ENCODE measurements at places on chromosomes 5 and 9. TPM values are rescaled to one million over a fixed set of nuclear protein-coding genes. Genes with fewer than 3 reads are reported as not detected.

GRCh38 chr9:117624106-117624505 is 80.1 kb upstream of the TLR4 start:
- DNase-seq, result no peak

DNA sequence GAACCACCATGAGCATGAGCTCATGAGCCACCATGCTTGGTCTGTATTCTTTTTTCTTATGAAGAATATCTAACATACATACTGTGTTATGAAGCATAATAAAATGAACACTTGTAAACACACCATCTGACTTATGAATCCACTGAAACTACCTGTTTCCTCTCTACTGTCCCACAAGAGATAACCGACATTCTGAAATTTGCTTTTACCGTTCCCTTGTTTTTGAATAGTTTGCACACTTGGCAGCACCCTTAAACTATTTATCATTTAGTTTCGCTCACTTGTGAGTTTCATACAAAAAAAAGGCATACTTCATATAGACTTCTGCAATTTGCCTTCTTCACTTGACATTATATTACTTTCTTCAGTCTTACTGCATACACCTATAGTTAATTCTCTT is 8.9 kb downstream of the LARS1 start:
- no peak for DNase-seq

GRCh38 chr9:35675204-35675603 is 1.5 kb downstream of the CA9 start:
- no peak for DNase-seq

DNA sequence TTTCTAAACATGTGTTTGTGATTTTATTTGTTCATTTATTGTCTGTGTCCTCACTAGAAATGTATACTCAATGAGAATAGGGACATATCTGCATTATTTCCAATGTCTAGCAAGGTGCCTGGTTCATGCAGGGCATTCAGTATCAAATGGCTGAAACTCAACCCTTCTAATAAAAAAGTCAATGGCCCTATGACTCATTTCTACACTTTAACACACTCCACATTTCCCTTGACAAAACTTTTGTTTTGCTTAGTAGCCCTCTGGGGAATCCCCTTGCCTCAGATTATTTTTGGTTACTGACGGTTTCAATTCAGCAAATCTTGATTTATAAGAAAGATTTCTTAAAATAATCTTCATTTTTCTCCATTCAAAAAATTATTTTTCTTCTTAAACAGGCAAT is 206.0 kb upstream of the DMRTA1 start:
- no peak for DNase-seq

GRCh38 chr5:5062525-5063302 is 77.4 kb upstream of the ADAMTS16 start:
- no peak for DNase-seq

DNA sequence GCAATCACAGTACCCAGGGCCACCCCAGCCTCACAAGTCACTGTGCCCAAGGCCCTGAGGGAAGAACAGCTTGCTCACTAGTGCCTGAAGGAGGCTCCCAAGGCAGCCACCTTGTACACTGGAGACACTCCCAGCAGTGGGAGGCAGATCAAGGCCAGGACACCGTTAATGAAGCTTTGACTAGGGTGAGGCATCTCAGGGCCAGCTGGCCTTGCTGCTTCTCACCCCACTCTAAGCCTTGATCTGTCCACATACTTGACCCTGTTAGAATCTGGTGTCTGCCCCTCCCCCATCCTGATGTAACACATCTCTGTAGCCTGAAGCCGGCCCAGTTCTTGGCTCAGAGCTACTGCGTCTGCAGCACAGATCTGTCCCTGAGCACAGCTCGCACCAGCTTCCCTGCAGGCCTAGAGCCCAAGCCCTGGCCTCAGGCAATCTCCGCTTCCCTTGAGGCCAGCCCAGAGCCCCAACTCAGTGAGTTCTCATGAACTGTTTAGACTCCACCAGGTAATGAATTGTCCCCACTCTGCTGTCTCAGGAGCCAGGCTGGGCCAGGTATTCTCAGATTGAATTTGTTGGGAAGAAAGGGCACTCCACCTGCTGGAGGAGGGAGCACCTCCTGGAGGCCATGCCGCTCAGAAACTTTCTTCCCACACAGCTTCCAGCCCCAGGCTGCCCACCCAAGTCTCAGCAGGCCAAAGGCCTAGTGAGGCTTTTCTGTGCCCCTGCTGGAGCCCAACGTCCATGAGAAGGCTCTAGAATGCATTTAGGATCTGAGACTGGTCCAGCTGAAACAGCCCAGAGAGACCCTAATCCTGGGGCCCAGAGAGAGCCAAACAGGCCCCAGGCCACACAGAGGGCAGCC is 13.4 kb upstream of the JADE2 start:
- DNase-seq, result peak; percentile 72

GRCh38 chr9:77469515-77470231 is 178.4 kb downstream of the GNA14 start:
- DNase-seq, result no peak

DNA sequence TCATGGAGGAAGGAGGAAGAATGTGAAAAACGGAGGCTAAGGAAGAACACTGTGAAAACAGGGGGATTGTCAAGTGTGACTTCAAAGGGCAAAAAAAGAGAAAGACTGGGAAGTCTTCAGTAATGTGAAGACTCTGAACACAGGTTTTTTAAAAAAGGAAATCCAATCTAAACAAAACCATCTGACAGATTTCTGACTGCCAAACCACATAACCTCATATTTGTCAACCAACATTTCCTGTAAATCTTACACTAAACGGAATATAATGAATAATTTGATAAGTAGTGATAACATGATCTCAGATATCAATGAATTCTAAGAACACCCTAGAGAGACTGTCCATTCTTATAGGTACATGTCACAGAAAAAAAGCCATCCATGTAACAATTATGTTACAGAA is 124.7 kb downstream of the FBN2 start:
- DNase-seq, result no peak

- DNase-seq, result no peak
Measured at GRCh38 chr5:57749396-57749795, 266.8 kb upstream of the ACTBL2 start.

GRCh38 chr9:20823051-20823450 is 139.0 kb downstream of the FOCAD start:
- no peak for DNase-seq

DNA sequence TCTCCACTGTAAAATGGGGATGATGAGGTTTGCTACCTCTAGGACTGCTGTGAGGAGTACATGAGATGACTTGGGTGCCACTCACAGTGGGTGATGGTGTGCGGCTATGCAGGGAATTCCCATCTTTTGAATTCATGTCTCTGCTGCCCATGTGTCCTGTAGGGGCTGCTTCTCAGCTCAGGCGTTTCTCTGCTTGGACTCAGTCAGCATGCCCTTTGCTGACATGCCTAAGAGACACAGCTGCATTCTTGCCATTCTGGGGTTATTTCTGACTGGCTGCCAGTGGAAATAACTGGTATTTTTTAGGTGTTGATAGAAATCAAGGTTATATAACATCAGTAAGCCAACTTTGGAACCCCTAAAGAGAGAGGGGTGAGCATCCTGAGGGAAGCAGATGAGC is 24.3 kb upstream of the XPA start:
- no peak for DNase-seq

DNA sequence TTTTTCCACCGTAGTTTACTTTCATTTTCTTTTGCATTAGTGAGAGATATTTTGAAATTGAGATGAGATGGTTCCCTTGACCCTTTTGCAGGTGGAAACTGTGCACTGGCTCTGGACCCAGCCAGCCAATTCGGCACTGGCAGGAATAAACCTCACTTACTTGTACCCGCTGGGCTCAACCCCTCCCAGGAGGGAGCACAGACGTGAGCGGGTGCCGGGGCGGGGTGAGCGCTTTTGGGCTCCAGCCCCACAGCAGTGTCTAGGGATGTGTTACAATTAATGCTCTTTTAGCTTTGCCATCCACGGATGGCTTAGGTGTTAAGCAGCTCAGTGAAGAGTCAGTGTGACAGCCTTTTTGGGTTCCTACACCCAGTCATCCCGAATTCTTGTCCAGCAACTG is 766.1 kb upstream of the CHD1 start:
- DNase-seq, result no peak

GRCh38 chr5:139670369-139671095 is 22.4 kb downstream of the CXXC5 start:
- DNase-seq, result no peak

Gene FOXI1
- total RNA-seq, result 0.16 TPM

Gene ZNF608
- total RNA-seq, result 20.0 TPM

Gene TRIM7
- total RNA-seq, result 8.7 TPM

Gene C9orf50
- not detected for total RNA-seq

Gene GHR
- total RNA-seq, result 6.8 TPM

Gene PCDHA7
- total RNA-seq, result 0.11 TPM

Gene SLC24A2
- total RNA-seq, result 0.05 TPM

All from colonic mucosa (tissue), 4 donors.